Neural crest cell (in vitro differentiated cells): ENCODE measurements at places on chromosomes 6 and 20. TPM values are rescaled to one million over a fixed set of nuclear protein-coding genes. Genes with fewer than 3 reads are reported as not detected.

The TTLL9 gene
- total RNA-seq: 2.9 and 3.3 TPM in 2 replicates

The TRIM40 gene
- not detected in 2 replicates for total RNA-seq

The SLC13A3 gene
- 6.1 and 6.7 TPM in 2 replicates for total RNA-seq

The SERPINB6 gene
- total RNA-seq: 20.1 and 21.3 TPM in 2 replicates

The XRN2 gene
- 101 and 102 TPM in 2 replicates for total RNA-seq

The ZNF391 gene
- total RNA-seq: 10.1 and 10.2 TPM in 2 replicates

The RHAG gene
- not detected in 2 replicates for total RNA-seq

The SFTA2 gene
- not detected in 2 replicates for total RNA-seq

The ANGPT4 gene
- total RNA-seq: 0.07 TPM in 1 of 2 replicates, not detected in the other

The SLPI gene
- not detected in 2 replicates for total RNA-seq

The ZCCHC3 gene
- 58.9 and 59.2 TPM in 2 replicates for total RNA-seq

DNA sequence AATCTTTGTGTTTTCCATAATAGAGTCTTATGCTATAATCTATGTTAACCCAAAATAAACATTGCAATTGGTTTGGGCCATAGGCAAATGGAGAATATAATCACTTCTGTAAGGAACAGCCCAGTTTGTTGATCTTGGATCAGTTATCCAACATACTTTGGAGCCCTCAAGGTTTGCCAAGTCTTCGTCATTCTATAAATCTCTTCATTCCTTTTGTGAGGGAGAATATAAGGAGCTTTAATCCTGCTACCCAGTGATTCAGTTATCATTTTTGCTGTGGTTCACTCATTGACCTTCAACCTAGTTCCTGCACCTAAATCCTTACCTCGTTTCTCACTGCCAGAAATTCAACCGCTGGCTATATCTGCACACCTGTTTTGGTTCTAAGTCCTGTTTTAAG, 500.3 kb upstream of the PTCHD4 start:
- DNase-seq: no peak

GRCh38 chr20:25063981-25064380, 6.0 kb upstream of the ACSS1 start:
- DNase-seq: no peak

- DNase-seq: no peak
These were observed 138.6 kb downstream of the ERMARD start for GRCh38 chr6:169890049-169890448.

DNA sequence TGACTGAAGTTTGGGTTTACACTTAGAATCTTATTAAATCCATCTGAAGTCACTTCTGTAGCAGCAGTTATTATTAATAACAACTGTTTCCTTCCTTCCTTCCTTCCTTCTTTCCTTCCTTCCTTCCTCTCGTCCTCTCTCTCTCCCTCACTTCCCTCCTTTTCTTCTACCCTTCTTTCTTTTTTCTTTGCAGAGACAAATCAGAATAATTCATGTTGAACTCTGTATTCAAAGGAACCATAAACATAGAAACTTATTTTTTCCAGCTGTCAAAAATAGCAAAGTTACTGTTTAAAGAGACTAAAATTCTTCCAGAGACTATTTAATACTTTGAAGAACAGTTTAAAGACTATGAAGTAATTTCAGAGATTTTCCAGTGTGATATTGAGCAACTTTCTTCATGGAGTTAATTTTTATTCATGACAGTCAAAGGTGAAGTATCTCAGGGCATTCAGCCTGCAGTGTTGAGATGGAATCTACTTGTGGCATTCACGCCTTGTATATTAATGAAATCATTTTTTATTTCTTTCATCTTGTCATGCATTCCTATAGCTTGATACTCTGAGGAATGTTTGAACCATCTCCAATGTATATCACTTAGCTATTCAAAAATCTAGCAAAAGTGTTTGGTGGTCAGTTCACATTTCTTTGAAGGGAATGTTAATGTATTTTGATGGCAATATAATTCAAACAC, 109.7 kb downstream of the BCAS1 start:
- no peak for DNase-seq

DNA sequence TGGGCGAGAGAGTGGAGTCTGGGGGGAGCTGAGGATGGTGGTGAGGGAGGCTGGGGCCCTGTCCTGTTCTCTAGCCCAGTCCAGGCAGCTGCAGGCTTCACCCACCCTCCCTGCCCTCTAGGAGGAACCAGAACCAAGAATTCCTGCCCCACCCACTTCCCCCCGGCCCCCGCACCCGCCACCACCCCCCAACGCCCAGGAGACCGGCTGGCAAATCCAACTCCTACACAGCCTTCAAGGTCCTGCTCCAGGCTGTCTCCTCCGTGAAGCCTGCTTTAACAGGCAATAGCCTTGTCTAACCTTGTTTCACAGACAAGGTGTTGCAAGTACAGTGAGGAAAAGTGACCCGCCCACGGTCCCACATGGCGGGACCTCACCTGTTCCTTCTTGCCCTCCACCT, 2.4 kb downstream of the SPDEF start:
- DNase-seq: no peak

DNA sequence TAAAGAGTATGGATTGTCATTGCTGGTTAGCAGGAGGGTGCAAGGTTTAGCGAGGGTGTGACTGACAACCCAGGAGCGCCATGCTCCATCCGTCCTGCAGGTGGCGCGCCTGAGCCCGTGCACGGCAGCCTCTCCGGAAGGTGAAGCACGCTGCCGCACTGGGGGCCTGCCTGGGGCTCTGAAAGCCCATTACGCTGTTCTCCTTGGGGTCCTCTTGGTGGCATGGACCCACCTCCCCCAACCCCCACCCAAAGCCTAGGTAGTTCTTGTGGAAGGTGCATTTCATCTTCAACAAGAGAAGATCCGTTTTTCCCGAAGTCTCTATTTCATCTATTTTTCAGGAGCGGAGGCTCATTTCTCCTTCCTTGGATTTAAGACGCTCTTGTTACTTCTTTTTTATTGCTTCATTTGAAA, 197.4 kb upstream of the KCNG1 start:
- DNase-seq: peak; percentile 59

GRCh38 chr6:27128311-27129094, 119.0 kb upstream of the PRSS16 start:
- DNase-seq: no peak

GRCh38 chr6:83071707-83072106, 4.2 kb downstream of the DOP1A start:
- no peak for DNase-seq

DNA sequence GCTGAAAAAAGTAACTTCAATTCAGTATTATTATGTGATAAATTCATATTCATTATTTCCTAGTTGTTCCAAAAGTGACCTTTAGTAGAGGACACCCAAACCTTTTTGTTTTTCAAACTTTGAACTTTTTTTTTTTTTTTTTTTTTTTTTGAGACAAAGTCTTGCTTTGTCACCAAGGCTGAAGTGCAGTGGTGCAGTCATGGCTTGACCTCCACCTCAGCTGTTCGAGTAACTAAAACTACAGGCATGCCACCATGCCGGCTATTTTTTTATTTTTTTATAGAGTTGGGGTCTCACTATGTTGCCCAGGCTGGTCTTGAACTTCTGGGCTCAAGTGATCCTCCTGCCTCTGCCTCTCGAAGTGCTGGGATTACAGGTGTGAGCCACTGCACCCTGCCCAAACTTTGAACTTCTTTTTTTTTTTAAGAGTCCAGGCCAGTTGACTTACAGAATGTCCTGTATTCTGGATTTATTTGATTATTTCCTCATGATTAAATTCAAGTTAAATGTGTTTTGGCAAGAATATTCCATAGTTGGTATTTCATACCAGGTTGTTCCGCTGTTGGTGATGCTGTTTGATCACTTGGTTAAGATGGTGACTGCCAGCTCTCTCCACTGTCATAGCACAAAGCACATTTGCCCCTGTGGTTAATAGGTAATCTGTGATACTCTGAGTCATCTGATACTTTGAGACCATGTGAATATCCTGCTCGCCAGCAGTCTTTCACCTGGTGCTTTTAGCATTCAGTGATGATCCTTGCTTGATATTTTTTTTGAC, 48.0 kb downstream of the VAPB start:
- no peak for DNase-seq

- no peak for DNase-seq
These were observed 404.4 kb downstream of the GJA1 start for GRCh38 chr6:121839896-121840295.

DNA sequence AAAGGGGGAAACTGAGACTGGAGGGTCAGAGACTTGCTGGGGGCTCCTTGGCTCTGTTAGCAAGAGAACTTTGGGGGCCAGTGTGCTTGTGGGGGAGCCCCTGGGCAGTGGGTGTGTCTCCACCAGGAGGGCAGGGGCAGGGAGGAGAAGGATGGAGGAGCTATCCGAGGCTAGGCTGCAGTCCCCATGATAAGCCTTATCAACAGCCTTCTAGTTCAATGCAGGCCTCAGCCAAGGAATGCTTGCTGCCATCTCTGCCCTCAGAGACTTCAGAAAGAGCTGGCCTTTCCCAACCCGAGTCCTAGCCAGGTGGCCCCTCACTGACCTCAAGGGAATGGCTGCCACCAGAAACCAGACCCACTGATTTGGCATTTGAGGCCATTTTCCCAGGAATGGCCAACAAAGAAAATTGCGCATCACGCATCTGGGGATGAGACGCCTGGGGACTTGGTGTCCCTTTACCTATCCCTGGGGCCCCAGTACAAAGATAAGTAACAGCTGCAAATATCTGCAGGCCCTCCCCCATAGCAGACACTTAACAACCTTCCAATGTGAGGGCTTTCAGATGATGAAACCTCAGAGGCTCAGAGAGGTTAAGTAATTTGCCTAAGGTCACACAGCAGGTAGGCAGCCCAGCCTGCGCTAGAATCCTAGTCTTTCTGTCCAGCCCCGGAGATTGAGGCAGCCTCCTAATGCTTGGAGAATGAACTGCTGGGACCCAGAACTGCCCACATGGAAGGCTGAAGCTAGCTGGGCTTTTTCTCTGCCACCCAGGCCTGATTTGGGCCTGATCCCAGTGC, 4.9 kb downstream of the TGM2 start:
- DNase-seq: no peak

DNA sequence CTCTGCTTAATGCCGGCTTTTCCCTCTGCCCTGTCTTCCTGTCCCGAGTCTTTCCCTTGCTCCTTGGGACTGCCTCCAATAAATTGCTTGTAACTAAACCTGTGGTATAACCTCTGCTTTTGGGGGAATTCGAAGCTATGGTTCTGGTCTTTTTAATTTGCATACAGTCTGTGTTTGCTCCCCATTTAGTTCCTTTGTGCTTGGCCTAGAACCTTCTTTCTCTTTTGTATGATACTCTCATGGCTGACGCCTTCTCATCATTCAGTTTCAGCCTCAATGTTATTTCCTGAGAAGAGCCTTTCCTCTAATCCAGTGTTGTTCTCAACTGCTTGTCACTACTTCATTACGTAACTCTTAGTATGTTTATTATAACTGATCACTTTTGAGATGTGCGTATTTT, 248.0 kb downstream of the PHF3 start:
- DNase-seq: no peak

GRCh38 chr6:137798846-137799245, 68.2 kb upstream of the TNFAIP3 start:
- no peak for DNase-seq

GRCh38 chr20:59780494-59781185, 152.8 kb downstream of the SYCP2 start:
- DNase-seq: no peak

DNA sequence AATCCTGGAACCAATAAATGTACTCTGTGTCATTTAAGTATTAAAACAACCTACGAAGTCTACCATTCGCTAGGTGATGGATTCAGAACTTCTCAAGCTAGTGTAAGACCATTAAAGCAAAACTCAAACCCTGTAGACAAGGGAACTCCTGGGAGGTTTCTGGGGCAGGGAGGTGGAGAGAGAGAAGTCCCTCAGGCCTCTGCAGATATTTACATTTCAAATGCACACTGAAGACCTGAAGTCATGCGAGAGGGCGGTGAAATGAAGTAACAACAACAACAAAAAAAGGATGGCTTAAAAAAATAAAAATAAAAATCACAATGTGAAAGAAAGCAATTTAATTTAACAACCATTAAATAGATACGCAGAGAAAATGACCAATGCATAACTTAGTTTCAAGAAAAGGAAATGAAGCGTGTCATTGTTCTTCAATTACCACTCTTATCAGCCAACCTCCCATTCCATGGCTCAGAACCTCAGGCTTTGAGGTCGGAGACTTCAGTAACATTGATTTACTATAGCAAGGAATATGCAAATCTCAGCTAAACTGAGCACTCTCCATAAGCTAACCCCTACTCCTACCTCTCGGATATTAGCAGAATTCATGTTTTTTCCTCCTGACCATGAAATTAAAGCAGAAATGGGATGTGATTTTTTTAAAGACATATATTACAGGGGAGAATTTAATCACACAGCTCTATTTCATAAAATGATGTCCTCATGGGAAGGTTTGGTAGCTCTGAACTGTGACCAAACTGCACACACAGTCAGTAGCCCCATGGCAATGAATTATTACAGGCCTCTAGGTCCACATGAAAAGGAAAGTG, 140.6 kb downstream of the KIF16B start:
- DNase-seq: no peak

GRCh38 chr20:50516180-50516934, 6.2 kb downstream of the PTPN1 start:
- DNase-seq: no peak

DNA sequence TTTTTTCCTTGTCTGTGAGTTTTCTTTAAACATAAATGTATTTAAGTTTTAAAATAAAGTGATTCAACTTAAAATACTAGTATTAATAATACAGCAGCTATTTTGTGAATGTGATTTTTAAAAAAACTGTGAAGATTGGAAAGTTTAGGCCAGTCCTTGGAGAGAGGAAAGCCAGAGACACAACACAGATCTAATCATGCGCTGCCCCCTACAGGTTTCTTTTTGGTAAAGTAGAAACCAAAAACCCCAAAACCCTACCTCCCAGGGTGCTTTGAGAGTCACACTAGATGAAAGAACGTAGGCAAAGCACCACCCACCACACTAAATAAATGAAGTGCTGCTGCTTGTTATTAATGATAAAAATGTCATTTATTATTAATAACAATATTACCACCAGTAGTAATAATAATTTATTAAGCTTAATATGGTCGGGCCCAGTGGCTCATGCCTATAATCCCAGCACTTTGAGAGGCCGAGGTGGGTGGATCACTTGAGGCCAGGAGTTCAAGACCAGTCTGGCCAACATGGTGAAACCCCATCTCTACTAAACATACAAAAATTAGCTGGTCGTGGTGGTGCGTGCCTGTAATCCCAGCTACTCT, 33.7 kb downstream of the SLC9A8 start:
- peak; percentile 53 for DNase-seq

GRCh38 chr20:24676978-24677370, 207.5 kb downstream of the SYNDIG1 start:
- no peak for DNase-seq
